IMR-90 (cell line): ENCODE measurements at places on chromosomes 7 and 10. TPM values are rescaled to one million over a fixed set of nuclear protein-coding genes. Genes with fewer than 3 reads are reported as not detected.

PTPRN2 gene
- total RNA-seq, result under 0.01 TPM in 1 of 2 replicates, not detected in the other

ANKRD7 gene
- total RNA-seq, result 0.18 and 0.28 TPM in 2 replicates

CD36 gene
- total RNA-seq, result 0.54 and 0.56 TPM in 2 replicates

RBP4 gene
- total RNA-seq, result not detected in 2 replicates

DNA sequence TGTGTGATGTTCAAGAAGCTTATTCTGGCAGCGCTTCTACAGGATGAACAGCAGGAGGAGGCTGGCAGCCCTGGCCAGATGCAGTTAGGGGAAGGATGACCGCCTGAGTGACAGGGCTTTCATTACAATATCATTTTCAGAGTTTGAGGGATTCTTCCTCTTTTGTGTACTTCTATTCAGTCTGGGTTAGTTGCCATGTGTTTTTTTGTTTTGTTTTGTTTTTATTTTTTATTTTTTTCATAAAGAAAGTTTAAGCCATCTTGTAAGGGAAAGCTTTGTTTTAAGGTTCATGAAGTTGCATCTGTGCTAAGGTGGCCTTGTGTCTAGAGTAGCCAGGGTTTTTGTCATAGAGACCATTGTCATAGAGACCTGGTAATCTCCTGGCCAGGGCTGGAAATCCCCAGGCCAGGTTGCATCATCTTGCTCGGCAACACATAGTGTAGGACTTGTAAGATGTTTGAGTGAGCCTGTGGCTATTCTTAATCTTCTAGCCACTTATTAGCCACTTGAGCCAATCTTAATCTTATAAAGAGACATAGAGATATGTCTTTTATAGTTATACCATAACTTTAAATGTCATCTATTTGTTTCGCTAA, 230.5 kb upstream of the TMEM229A start:
- peak; percentile 54 for DNase-seq

POLL gene
- total RNA-seq, result 6.1 and 6.3 TPM in 2 replicates
